ENCODE measurements at places on chromosomes 2 and 18.

DNA sequence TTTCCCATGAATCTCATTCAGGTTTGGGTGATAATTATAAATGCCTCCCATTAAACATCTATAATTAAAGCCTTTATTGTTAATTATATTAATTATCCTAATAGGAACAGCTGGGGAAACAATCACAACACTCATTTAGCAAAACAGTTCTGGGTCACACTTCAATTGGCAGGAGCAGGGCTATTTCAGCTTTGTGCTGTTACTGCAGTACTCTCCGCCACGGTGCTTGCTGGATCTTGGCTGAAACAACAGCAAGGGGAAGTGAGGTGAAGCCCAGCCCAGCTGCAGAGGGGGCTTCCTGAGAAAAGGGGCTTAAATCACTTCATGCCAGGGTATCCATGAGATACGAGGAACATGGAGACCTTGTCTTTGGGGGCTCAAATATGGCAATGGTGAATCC is 79.5 kb upstream of the SOX11 start:
- DNase-seq, result no peak

- DNase-seq, result no peak
Observed at GRCh38 chr18:13393338-13393737, 174.8 kb downstream of the LDLRAD4 start.

DNA sequence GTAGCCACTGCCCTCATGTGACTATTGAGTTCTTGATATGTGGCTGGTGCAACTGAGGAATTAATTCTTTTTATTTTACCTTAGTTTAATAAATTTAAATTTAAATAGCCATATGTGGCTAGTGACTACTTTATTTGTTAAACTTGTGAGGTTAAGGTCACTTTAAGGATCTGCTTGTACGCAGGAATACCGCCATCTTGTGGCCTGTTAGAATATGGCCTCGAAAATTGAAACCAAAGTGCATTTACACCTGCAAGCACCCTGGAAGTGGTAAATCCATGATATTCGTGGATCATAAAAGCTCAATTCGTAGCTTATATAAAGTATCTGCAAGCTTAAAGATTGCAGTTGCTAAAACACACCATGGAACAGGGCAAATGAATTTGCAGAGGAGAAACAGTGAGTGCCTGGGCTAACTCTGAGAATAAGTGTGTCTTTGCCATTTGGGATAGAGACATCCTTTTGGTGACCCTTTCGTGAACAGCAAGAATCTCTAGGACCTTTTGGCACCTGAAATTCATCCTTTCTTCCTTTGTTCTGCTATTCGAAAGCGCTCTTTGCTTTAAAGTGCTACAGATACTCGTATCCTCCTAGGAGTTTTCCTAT is 59.9 kb upstream of the REG3A start:
- peak; percentile 67 for DNase-seq

DNA sequence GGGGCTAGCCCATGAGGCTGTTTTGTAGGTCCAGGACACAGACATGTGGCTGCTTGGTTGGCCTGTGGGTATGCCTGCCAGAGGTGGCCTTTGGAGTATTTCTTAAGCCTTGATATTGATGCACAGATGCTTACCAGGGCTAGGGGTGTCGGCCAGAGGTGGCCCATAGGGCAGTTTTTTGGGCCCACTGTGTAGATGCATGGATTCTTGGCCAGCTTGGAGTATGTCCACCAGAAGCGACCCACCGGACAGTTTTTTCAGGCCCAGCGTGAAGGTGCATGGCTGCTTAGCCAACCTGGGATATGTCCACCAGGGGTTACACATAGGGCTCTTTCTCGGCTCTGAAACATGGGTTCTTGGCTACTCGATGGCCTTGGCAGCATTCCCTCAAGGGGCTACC is 1199.1 kb downstream of the CNTNAP5 start:
- no peak for DNase-seq

DNA sequence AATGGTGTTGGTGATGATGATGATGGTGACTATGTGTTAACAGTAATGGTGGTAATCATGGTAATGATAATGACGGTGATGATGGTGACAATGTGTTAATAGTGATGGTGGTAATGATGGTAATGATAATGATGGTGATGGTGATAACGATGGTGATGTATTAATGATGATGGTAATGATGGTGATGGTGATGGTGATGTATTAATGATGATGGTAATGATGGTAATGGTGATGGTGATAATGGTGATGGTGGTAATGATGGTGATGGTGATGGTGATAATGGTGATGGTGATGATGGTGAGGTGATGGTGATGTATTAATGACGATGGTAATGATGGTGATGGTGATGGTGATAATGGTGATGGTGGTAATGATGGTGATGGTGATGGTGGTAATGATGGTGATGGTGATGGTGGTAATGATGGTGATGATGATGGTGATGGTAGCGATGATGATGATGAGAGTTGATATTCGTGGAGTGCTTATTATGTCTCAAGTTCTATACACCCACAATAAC is 212.8 kb upstream of the NCKAP5 start:
- no peak for DNase-seq

- DNase-seq, result no peak
Observed at GRCh38 chr2:188466761-188467160, 175.1 kb downstream of the GULP1 start.

DNA sequence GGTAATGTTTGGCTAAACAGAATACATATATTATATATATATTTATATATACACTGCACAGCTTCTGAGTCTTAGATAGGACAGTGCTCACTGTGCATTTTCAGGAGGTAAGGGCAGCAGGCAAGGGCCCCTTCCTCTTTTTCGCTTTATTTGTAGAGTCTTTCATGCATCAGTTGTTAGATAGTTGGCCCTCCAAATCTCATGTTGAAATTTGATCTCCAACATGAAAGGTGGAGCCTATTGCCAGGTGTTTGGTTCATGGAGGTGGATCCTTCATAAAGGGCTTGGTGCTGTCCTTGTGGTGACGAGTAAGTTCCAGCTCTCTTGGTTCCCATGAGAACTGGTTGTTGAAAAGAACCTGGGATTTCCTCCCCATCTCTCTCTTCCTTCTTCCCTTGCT is 48.1 kb downstream of the TSN start:
- DNase-seq, result no peak

GRCh38 chr2:39128919-39129391 is 8.1 kb upstream of the SOS1 start:
- DNase-seq, result peak; percentile 87
